ENCODE measurements at places on chromosomes 6 and 20. TPM values are rescaled to one million over a fixed set of nuclear protein-coding genes. Genes with fewer than 3 reads are reported as not detected.

GRCh38 chr20:49270177-49270576, 7.7 kb downstream of the ZNFX1 start:
- no peaks in the 10 kb centered on the region for H3K27me3 ChIP-seq
- DNase-seq, result no peak
- H3K27ac ChIP-seq, result no peak overlapping the region
- H3K4me3 ChIP-seq, result no peak overlapping the region
- H3K4me1 ChIP-seq, result no peaks in the 10 kb centered on the region

- DNase-seq, result no peak
- H3K36me3 ChIP-seq, result no peaks in the 10 kb centered on the region
- H3K4me3 ChIP-seq, result no peak overlapping the region
- H3K27ac ChIP-seq, result no peak overlapping the region
These were observed 58.7 kb downstream of the OTOR start for GRCh38 chr20:16806886-16807285.

- H3K27me3 ChIP-seq, result no peaks in the 10 kb centered on the region
- H3K4me3 ChIP-seq, result no peak overlapping the region
- no peak for DNase-seq
- no peaks in the 10 kb centered on the region for H3K4me1 ChIP-seq
- H3K36me3 ChIP-seq, result no peaks in the 10 kb centered on the region
These were observed 71.6 kb upstream of the DST start for GRCh38 chr6:56714273-56714672.

GRCh38 chr6:28211840-28212509, 13.1 kb upstream of the ZSCAN9 start:
- peaks cover 4% of the 10 kb centered on the region for H3K4me1 ChIP-seq
- H3K27ac ChIP-seq, result no peak overlapping the region
- peaks cover 98% of the 10 kb centered on the region for H3K27me3 ChIP-seq
- no peak overlapping the region for H3K4me3 ChIP-seq
- no peaks in the 10 kb centered on the region for H3K36me3 ChIP-seq
- DNase-seq, result no peak

Gene B3GAT2
- total RNA-seq, result 1.3 TPM

Gene RNGTT
- 23.2 TPM for total RNA-seq
